CD4-positive, alpha-beta T cell treated with Interleukin-2 at 100 ng/mL for 4 hours (primary cell): ENCODE measurements at places on chromosomes 12 and 14.

GRCh38 chr14:20696764-20697163, 8.2 kb downstream of the ANG start:
- no peak for DNase-seq

DNA sequence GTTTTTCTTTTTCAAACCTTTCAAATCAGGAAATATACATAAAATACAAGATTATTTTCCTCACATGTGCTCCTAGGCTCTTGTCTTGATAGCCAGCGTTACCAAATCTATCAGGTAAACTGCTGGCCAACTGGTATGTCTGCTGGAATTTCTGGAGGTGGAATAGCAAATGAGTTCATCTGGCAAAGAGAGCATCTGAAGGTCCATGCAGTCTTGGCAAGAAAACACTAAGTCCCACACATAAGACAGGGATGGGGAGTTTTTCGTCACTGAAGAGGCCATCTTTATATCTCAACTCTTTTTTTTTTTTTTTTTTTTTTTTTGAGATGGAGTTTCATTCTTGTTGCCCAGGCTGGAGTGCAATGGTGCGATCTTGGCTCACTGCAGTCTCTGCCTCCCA, 60.1 kb downstream of the DERA start:
- DNase-seq, result no peak

DNA sequence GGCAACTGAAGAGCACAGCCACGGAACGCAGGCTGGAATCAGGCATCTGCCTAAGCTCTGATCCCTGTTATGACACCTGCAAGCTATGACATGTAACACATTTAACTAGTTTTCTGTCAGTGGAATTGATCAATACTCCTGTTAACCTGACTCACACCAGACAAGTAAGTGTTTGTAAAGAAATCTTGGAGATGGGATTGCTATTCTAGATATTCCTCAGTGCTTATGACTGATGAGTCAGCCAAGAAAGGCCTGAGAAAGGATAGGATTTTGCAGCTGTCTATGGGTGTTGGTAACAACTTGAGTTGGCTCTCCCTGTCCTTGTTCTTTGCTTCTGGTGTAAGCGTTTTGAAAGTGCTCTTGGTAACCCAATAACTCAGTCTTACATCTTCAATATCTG, 110.5 kb downstream of the GPR135 start:
- no peak for DNase-seq

DNA sequence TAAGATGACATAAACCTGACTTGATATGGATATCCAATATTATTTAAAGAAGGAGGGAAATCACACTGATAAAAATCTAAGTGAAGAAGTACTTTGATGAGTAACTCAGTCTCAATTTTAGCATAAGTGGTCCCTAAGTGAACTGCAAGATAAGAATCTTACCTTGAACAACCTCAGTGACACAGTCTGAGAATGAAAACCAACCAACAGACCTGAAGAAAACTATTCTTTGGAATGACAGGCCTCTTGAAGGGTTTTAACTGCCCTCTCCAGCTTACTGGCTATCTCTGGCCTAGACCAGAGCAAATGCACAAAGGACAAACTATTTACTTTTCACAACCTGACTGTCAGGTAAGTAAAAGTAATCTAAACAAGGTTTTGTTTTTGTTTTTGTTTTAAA, 44.7 kb downstream of the CPM start:
- DNase-seq, result no peak

GRCh38 chr12:48615681-48616080, 45.8 kb upstream of the LALBA start:
- no peak for DNase-seq

DNA sequence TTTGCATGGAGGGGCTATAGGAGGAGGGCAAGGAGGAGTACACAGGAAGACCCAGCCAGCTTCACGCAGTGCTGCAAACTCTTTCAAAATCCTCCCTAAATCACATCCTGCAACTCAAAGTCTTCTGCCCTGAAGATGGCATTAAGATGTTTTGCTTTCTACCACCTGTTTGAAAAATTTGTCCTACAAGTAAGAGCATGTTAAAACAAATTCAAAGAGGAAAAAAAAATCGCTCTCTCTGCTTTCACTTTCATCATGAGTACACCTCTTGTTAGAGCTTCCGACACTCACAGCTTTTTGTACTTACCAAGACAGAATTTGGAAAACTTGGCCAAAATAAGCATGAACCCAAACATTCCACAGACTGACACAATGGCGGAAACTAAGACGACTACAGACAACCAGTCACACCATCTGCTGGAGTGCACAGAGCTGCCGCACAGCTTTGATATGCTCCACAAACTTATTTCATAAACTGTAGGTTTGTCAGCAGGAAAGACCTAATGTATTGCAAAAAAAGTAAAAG, 21.3 kb downstream of the GCH1 start:
- peak; percentile 37 for DNase-seq

DNA sequence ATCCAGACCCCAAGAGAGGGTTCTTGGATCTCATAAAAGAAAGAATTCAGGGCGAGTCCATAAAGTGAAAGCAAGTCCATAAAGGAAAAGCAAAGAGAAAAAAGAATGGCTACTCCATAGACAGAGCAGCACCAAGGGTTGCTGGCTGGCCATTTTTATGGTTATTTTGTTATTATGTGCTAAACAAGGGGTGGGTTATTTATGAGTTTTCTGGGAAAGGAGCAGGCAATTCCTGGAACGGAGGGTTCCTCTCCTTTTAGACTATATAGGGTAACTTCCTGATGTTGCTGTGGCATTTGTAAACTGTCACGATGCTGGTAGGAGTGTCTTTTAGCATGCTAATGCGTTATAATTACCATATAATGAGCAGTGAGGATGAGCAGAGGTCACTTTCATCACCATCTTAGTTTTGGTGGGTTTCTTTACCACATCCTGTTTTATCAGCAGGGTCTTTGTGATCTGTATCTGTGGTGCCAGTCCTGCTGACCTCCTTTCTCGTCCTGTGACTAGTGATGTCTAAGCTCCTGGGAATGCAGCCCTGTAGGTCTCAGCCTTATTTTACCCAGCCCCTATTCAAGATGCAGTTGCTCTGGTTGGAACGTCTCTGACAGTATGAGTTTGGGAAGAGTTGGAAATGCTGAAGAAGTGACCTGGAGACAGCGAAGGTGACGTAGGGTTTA, 100.5 kb downstream of the ZNF664 start:
- no peak for DNase-seq

DNA sequence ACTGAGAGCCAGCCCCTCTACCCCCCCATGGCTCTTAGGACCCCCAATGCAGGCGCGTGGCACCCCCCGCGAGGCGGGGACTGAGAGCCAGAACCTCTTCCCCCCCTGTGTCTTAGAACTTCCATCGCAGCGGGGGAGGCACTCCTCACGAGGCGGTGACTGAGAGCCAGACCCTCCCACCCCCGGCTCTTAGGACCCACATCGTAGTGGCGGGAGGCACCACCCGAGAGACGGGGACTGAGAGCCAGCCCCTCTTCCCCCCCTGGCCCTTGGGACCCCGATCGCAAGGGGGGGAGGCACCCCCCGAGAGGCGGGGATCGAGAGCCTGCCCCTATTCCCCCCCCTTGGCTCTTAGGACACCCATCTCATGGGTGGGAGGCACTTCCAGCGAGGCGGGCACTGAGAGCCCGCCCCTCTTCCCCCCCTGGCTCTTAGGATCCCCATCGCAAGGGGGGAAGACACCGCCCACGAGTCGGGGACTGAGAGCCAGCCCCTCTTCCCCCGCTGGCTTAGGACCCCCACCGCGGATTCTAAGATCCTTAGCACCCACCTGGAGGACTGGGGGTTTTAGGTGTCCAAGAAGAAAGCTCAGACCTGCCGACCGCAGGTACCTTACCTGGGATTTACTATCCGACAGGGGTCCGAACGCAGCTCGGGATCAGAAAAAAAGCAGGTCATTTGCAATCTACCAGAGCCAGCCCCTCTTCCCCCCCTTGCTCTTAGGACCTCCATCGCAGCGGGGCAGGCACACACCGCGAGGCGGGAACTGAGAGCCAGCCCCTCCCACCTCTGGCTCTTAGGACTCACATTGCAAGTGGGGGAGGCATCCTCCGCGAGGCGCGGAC, 44.9 kb downstream of the DDX11 start:
- DNase-seq, result no peak

- no peak for DNase-seq
These were observed 92.5 kb downstream of the DPF3 start for GRCh38 chr14:72801381-72801812.

DNA sequence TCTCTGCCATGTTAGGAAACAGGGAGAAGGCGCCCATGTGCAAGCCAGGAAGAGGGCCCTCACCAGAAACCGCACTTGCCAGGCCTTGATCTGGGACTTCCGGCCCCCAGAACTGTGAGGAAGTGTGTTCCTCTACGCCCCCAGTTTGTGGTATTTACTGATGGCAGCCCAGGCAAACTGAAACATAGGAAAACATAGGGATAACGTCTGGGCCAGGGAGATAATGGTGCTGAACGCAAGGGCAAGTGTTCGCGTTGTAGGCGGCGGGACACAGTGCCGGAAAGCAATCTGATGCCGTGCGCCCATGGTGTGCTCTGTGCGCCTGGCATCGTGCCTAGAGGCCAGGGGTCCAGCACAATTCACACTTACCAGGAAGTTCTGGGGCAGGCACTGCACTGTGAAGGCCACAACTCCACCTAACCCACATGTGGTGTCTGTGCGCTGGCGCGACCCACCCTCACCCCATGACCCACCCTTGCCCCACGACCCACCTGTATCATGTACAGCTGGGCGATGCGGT, 53.6 kb downstream of the ARL6IP4 start:
- no peak for DNase-seq

DNA sequence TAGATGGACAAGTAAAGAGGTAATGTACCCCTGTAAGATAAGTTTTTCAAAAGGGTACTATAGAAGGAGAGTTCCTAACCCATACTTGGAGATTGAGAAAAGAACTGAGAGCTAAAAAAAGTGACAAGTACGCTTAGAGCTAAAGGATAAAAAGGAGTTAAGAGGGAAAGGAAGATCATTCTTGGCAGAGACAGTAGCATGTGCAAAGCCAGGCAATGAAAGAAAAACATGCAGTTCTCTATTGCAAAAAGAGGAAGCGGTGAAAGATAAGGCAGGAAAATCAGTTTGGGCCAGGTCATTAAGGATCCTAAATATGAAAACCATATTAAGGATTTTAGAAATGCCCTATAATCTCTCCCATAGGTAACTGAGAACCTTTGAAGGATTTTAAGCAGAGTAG, 500.4 kb upstream of the GARIN6 start:
- DNase-seq, result no peak

- no peak for DNase-seq
These were observed 47.4 kb downstream of the SLC38A1 start for GRCh38 chr12:46221255-46222128.

- DNase-seq, result no peak
These were observed 44.3 kb upstream of the PSMA6 start for GRCh38 chr14:35247777-35248475.

GRCh38 chr14:85466678-85467077, 63.3 kb upstream of the FLRT2 start:
- no peak for DNase-seq

DNA sequence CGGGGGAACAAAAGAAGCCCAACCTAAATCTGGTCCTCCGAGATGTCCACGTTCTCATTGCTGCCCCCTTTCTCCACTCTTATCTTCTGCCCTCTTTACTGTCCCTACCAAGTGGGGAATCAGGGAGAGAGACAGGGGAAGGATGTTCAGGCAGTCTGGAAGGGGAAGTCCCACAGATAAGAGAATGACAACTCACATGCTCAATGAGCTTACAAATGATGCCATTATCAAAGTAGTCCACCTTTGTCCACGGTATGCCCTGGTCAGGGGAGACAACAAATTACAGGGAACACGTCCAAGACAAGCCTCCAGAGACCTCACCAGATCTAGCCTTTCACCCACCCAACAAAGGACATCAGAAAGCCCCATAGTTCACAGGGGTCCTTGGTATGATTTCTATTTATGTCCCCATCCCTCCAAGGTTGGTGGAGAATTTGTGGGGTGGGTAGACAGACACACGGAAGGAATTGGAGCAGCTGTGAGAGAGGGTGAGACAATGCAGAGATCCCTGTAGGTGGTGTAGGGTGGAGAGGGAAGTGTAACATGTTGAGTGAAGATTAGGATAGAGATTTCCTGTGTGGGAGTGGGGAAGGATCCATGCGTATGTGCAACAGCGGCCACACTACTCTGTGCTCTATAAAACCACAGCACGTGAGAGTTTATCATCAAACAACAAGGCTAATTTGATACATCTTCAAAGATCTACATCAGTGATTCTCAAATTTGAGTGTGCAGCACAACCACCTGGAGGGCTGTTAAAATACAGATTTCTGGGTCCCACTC, 10.7 kb downstream of the MYO1A start:
- DNase-seq, result no peak

DNA sequence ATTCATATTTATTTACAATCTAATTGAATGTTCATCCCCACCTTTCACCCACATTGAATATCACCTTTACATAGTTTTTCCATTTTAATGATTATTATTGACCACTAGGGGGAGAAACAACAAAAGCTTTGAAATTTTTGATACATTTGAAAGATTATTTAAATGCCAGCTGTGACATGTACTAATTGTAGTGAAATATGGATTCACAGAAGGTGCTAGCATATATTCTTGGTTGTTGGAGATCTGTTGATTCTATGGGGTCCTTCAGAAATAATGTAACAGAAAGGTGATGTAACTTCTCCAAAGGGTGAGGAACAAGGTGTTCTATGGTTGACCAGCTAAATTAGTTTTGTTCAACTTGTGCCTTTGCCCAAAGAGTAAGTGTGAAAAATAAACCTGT, 22.4 kb upstream of the GPR33 start:
- peak; percentile 11 for DNase-seq

- no peak for DNase-seq
These were observed 31.1 kb downstream of the IRF2BPL start for GRCh38 chr14:76997257-76997970.

DNA sequence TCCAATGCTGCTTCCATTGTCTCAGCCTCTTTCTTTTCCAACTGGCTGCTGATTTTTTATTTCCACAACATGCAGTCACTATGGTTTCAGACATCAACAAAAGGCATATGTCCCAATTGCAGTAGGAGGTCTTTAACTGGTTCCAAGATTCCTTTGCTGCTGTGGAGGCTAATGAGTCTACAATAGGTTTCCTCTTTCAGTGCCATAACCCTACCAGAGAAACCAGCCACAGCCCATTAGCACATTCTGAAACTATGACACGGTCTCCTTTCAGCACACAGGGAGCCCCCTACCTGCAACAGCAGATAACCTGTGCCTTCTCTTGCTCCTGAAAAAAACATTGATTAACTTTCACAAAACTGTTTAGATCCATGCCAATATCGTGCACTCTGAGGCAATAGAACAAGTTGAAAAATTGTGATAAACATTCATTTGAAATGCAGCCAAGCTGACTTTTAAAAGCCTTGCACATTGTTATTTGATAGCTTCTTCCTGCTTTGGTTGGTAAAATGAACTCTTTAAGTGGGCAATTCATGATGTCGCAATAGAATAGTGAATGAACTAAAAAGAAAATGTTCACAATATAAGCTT, 32.4 kb downstream of the PLEKHG7 start:
- no peak for DNase-seq

GRCh38 chr12:6364044-6364374, 11.4 kb downstream of the SCNN1A start:
- DNase-seq, result no peak

GRCh38 chr12:106133136-106134087, 5.3 kb downstream of the NUAK1 start:
- DNase-seq, result no peak

GRCh38 chr12:128079-128478, 61.5 kb downstream of the IQSEC3 start:
- no peak for DNase-seq
